Activated naive CD4-positive, alpha-beta T cell treated with Interleukin-2 at 50 U/mL for 16 hours (primary cell): ENCODE measurements at places on chromosomes 6 and 20.

DNA sequence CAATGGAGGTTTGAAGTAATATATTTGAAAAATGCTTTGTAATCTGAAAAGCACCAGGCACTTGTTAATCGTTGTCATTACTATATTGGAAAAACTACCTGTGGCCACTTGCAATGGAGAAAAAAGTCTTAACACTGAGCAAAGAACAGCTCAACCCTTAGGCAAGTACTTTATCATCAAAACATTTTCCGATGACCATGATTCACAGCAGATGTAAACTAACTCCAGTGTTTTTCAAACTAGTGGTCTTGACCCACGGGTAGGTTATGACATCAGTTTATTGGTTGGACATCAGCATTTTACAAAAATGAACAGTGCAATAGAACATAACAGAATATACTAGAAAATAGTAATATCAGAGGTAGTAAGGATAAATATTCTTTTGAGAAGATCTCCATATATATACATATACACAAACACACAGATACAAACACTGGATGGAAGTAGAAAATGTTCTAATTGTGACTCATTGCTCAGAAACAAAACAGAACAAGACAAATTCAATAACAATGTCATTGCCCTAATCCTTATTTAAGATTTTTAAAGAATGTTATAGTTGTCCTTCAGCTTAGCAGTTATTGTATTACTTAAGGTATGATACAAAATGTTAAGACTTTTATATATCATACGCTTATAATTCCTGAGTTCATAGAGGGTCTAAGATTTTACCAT lies 123.0 kb downstream of the PLCB1 start:
- DNase-seq, result no peak

- DNase-seq, result no peak
Observed at GRCh38 chr20:53767206-53767930, 173.7 kb upstream of the ZNF217 start.

GRCh38 chr20:2217857-2218539 lies 77.8 kb upstream of the TGM3 start:
- peak; percentile 7 for DNase-seq

- no peak for DNase-seq
Observed at GRCh38 chr20:19973961-19974629, 43.1 kb upstream of the NAA20 start.

- no peak for DNase-seq
Observed at GRCh38 chr6:127691146-127691545, 114.2 kb downstream of the C6orf58 start.

DNA sequence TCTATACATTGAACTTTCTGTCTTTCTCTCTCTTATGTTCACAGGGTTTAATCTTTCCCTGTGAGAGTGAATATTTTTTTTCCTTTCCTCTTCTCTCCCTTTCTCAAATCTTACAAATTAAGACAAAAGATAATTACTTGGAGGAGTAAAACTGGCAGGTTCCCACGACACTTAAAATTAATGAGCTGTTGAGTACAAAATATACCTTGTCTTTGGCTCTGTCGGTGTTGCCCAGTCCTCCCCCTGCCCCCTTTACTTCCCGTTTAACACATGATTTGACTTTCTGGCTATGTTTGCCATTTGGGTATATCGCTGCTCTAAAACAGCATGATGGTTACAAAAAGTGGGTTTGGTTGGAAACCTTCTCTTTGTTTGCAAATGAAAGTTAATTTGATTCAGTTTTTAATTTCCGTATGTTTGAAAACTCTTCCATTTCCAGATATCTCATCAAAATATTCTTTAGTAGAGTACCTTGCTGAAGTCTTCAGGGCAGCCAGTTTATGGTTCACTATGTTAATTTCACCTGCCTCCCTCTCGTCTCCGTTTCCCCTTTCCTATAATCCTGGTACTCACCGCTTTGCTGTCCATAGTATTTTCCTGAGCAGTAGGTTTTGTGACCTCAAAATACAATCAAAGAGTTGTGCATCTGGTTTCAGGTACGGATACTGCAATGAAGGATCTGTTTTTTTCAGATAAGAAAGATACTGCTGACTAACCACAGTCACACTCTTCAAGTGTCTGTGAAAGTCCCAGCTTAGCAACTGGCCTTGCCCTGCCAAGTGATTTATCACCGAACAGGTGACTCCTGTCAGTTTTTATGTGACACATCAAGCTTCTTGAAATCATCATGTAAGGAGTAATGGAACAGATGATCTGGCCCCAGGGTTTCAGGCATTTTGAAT lies 181.2 kb downstream of the DTNBP1 start:
- peak; percentile 20 for DNase-seq

- DNase-seq, result no peak
Observed at GRCh38 chr6:52201046-52201445, 14.9 kb downstream of the IL17A start.

DNA sequence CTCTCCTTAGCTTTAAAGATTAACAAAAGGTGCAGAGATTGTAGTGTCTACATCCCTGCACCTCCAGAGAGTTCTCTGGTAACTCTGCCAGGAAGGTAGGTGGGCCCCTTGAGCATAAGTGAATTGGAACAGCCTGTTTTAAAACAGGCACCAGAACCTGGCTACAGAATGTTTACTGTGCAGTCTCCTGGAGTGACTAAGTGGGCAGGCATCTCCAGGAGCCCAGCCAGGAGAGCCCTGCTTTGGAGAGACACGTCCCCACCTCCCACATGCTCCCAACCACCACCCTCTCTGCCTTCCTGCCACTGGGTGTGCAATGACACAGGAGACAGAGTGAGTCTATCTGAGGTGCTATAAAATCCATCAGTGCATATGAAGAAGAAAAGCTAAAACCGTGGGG lies 110.3 kb upstream of the EYA4 start:
- no peak for DNase-seq

GRCh38 chr20:13936781-13937576 lies 53.4 kb downstream of the SEL1L2 start:
- DNase-seq, result no peak

GRCh38 chr20:36802326-36803222 lies 29.0 kb upstream of the DSN1 start:
- DNase-seq, result no peak

- DNase-seq, result no peak
Observed at GRCh38 chr20:6651016-6651415, 116.5 kb upstream of the BMP2 start.

DNA sequence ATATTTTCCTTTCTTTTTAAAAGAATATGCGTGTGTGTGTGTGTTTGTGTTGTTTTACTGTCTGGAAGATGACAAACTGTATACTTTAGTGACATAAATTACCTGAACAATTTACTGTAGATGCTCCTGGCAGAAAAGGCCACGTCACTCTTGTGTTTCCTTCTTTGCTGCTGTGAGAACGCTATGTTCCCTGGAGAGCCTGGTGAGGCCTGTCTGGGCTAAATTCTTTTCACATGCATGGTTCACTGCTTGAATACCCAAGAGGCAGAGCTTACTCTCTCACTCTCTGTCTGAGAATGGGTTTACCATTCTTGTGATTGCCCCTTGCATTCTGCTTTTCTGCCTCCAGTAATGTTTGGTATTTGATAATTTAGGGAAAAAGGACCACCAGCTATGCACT lies 64.3 kb downstream of the EDN1 start:
- DNase-seq, result no peak

GRCh38 chr6:151175662-151176445 lies 63.9 kb upstream of the AKAP12 start:
- DNase-seq, result no peak

GRCh38 chr20:13765299-13765698 lies 19.4 kb downstream of the ESF1 start:
- DNase-seq, result no peak

DNA sequence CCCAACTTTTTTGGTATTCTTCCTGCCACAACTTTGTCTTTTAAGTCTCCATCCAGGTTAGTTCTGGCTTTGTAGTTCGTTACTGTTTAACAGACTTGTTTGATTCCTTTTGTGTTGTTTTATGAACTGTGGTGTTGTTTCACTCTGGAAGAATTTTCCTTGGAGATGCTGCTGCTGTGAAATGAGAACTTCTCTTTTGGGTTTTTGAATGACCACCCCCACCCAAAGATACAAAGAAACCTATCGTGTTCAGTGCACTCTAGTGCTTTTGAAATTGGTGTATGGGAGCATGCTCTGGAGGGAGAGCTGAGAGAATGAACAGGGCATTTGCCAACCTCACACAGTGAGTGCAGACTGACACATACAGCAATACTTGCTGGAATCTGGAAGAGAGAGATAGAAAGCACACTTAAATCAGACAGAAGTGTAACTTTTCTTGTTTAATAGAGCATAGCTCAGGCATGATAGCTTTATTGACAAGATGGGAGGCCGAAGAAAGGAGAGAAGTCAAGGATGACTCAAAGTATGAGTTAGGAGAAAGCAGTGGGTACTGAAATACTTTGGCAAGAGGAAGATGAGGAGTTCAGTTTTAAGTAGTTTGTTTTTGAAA lies 293.1 kb downstream of the SOX4 start:
- DNase-seq, result no peak

DNA sequence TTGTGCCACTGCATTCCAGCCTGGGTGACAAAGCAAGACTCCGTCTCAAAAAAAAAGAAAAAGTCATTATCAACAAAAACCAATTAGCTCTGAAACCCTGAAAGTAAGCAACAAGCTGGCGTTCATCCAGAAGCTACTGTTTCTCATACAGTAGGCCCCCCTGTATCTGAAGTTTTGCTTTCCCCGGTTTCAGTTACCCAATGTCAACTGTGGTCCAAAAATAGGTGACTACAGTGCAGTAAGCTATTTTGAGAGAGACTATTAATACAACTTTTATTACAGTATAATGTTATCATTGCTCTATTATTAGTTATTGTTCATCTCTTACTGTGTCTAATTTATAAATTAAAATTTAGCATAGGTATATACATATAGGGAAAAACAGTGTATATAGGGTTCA lies 135.1 kb downstream of the KIF16B start:
- DNase-seq, result no peak

GRCh38 chr20:63274381-63275228 lies 2.0 kb downstream of the ARFGAP1 start:
- DNase-seq, result no peak

GRCh38 chr6:152723398-152723797 lies 25.7 kb downstream of the MYCT1 start:
- DNase-seq, result no peak

DNA sequence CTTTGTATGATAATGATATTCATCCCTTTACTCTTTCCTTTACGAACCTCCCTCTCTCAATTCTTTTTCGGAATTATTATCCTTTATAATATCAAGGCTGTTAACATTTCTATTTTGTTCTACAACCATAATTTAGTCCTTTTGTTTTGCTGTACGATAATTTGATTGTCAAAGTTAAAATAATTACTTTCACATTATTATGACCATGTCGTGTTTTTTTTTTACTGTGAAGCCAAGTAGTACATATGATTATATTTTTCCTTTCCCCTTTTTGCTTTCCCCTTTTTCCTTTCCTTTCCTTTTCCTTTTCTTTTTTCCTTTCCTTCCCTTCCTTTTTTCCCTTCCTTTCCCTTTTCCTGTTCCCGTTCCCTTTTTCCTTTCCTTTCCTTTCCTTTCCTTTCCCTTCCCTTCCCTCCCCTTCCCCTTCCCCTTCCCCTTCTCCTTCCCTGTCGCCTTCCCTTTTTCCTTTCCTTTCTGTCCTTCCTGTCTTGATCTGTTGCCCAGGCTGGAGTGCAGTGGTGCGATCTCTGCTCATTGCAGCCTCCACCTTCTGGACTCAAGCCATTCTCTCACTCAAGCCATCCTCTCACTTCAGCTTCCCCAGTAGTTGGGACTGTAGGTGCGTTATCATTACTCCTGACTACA lies 19.5 kb downstream of the CD2AP start:
- no peak for DNase-seq

GRCh38 chr6:90536520-90536919 lies 50.4 kb downstream of the MAP3K7 start:
- DNase-seq, result no peak

- DNase-seq, result no peak
Observed at GRCh38 chr6:155561257-155561965, 105.8 kb upstream of the NOX3 start.
